ENCODE measurements at places on chromosomes 4 and X. TPM values are rescaled to one million over a fixed set of nuclear protein-coding genes. Genes with fewer than 3 reads are reported as not detected.

The ARHGAP36 gene
- not detected for total RNA-seq

The CYP4V2 gene
- total RNA-seq: 2.7 TPM

The ZFP42 gene
- not detected for total RNA-seq

The FGFBP1 gene
- 4.3 TPM for total RNA-seq

The MAGEB6 gene
- total RNA-seq: 0.03 TPM

The RTL9 gene
- 0.05 TPM for total RNA-seq

The TCP11X2 gene
- not detected for total RNA-seq

The TMPRSS11F gene
- total RNA-seq: not detected

The MAD2L1 gene
- total RNA-seq: 46.7 TPM

The BMPR1B gene
- 5.0 TPM for total RNA-seq

The GPRIN3 gene
- total RNA-seq: 4.7 TPM

The HHIP gene
- total RNA-seq: 0.79 TPM

The AWAT2 gene
- total RNA-seq: not detected

The TCEAL9 gene
- 88.1 TPM for total RNA-seq

The LINC00632 gene
- total RNA-seq: 2.3 TPM

The HAUS3 gene
- 7.8 TPM for total RNA-seq

The KCNIP4 gene
- total RNA-seq: not detected

The CXCR3 gene
- total RNA-seq: 0.16 TPM

The DKK2 gene
- not detected for total RNA-seq

The PPAT gene
- 21.9 TPM for total RNA-seq

The RAB40A gene
- not detected for total RNA-seq

The FAM47A gene
- total RNA-seq: not detected

The BEX5 gene
- total RNA-seq: not detected

The TRO gene
- total RNA-seq: 0.69 TPM

The COX7B2 gene
- not detected for total RNA-seq

The EDA gene
- 0.36 TPM for total RNA-seq

The LPAR4 gene
- not detected for total RNA-seq

The SUPT20HL1 gene
- not detected for total RNA-seq

The MAGEC2 gene
- total RNA-seq: not detected

The ABCG2 gene
- total RNA-seq: 18.3 TPM

The DMP1 gene
- not detected for total RNA-seq

The PAGE1 gene
- not detected for total RNA-seq

The SRPX gene
- 6.1 TPM for total RNA-seq

The PNMA6A gene
- total RNA-seq: 5.5 TPM

The HSD17B13 gene
- 0.08 TPM for total RNA-seq

All from A549 treated with CORT108297 at 1 μM for 4 hours (cell line).